ENCODE measurements at places on chromosomes 12 and 14.

DNA sequence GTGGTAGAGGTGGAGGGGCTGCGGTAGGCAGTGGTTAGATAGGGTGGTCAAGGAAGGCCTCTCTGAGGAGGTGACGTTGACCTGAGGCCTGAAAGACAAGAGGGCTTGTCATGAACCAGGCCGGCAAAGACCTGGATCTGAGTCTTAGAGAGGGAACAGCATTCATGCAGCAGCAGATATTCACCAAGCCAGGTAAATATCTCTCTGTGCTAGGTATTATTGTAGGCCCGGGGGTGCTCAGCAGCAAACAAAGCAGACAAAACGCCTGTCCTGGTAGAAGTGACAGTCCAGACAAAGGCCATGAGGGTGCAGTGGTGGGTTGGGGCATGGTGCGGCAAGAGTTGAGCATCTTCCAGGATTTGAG, 117.6 kb downstream of the PTPN11 start:
- DNase-seq = no peak

- DNase-seq = peak; percentile 42
Observed at GRCh38 chr14:61188978-61189808, 91.9 kb downstream of the TMEM30B start.

GRCh38 chr12:1581973-1582708, 12.2 kb downstream of the FBXL14 start:
- DNase-seq = no peak

- DNase-seq = no peak
Observed at GRCh38 chr12:9615420-9616136, 7.9 kb upstream of the KLRB1 start.

DNA sequence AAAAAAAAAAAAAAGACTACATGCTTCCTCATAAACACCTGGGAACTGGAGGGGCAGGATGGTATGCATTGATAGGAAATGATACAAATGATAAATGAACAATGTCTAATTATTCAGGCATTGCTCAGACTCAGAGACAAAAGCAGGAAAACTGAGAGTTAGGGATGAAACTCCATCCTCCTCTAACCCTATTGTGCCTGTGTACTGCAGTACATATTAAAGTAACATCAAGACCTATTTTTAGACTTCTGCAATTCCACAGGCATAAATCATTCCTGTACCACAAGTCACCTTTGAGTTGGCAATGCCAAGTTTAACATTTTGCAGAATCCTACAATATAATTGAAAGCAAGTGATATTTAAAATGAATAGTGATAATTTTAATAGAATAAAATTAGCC, 156.5 kb upstream of the USP15 start:
- no peak for DNase-seq

DNA sequence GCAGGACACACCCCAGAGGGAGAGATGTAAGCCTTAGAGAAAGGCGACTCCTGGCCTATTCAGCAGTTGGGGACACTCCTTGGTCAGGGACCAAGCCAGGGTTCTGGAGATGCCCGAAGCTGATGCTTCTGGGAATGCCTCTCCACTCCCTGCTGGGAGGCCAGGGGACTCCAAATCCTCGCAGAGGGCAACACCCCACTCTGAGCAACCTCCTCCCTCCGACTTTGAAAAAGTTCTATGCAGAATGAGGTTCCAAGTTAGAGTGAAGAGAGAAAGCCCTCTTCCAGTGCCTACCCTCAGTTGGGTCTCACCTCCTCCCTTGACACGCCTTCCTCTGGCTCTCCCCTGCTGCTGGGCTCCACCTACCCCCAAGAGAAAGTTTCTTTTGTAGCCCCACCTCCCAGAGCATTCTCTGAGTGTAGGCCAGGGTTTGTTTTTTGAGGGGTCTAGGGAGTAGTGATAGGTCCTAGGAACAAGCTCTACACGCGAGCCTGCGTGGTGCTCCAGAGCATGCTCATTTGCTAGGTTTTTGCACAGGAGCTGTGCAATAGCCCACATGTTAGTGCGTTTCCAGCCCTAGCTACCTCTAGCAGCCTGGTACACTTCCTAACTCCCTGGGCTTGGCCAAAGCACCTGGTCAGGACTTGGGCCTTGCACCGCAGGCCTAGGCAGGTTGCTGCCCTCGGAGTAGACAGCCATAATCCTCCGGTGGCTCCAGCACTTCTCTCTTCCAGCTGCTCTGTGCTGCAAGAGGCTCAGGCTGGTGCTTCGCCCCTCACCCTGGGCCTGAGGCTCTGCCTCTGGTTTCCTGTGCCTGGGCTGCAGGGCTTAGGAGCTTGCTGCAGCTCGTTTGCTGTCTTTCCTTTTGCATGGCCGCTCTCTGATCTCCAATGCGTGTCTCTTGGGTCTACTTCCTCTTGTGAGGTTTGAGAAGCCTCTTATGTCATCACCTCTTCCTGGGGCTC, 590 bp upstream of the CEBPE start:
- DNase-seq = no peak

GRCh38 chr12:45729233-45730083, at the start of gene ARID2:
Gene ARID2 (plus strand): TSS chr12:45729706. CDS start chr12:45729837, 131 bp downstream.
- no peak for DNase-seq

GRCh38 chr12:115223322-115223721, 539.3 kb upstream of the TBX3 start:
- peak; percentile 61 for DNase-seq

DNA sequence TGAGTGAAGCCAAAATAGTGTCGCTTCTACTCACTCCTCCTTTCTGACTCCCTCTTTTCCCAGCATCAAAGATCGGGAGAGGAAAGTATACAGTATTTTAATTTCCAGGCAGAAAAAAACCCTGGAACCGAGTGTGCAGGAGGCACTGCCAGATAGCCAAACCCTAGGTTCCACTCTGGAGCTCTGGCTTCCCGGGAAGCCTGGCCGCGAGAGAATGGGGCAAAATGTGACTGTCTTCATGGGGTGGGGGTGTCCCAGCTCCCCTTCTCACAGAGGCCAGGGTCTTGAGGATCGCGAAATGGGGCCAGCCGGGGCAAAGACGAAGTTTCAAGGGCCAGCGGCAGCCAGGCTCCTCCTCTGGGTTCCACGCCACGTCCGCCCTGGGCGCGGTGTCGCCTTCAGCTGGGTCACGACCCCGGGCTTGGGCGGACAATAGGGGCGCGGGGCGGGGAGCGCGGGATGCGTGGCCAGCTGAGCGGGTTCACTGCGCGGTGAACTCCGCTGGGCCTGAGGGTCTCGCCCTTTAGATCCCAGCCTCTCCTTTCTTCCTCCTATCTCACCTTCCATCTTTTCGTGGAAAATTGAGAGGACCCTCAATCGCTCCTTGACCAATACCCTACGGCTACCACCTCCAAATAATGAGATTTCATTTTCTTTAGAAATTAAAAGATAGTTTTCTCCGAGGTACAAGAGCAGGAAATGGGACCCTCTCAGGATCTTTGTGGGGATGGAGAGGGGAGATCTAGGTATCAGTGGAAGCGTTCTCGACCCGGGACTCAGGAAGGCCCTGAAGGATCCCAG, 6.7 kb downstream of the HOXC4 start:
- DNase-seq = no peak

DNA sequence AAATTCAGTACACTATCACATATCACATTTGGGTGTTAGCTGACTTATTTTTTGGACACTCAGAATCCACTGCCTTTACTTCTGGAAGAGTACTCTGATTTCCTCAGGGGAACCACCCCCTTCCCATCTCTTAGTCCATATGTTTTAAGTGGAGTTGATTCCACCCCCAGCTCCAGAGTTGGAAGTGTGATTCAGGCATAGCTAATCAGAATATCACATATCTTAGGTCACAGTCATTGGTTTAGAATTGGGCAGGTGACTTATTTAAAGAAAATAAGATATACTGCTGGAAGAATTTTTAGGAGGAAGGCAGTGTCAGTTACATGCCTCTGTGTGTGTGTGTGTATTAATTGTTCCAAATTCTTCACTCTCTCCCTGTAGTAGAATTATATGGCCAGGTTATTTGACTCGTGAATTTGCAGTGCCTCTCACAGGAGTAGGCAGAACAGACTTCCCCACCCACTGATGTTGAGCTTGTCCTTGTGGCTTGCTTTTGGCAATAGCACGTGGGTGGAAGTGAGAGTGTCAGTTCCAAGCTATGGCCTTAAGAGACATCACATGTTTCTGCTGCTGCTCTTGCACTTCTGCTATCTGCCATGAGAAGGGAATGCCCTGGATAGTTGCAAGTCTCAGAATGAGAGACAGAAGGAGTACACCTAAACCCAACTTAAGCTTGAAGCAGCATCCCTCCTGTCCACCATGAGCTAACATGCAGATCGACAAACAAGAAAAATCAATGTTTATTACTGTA, 6.4 kb upstream of the GAS2L3 start:
- no peak for DNase-seq

GRCh38 chr12:8065991-8066594, at the start of gene C3AR1:
Gene C3AR1 (minus strand): TSS chr12:8066359. CDS start chr12:8060185, 6,174 bp downstream.
- DNase-seq = peak; percentile 26

DNA sequence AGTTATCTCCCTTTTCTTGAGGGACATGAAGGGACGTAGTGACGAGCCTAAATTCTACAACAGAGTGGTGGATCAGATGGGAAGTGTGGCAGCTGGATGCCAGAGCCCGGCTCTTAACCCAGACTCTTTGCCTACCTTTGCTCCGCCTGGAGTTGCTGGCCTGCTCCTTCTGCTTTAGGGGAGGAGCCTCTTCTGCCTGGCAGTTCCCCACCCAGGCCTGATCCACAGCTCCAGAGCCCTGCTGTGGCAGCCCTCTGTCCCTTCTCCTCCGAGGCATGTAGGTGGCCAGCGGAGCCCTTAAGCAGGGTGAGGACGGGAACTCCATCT, 2.3 kb upstream of the PRPH start:
- no peak for DNase-seq

DNA sequence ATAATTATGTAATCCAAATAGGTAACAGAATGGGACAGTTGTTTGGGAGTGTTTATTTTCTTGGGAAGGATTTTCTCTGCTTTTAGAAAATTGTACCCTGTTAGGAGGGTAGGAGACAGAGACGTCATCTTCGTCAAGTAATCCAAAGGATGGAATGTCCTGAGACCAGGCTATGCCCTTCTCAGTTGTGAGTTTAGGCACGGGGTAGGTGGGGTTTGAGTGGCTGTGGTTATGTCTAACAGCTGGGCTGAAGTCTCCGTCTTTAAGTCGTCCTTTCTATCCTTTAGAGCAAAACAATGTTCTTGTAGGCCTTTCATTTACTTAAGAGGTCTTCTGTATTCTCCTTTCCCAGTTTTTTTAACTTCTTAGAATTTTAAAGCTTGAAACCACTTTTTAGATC, 5.7 kb downstream of the SOCS2 start:
- DNase-seq = no peak

GRCh38 chr14:72513965-72514659, 379.8 kb downstream of the DPF3 start:
- DNase-seq = no peak

DNA sequence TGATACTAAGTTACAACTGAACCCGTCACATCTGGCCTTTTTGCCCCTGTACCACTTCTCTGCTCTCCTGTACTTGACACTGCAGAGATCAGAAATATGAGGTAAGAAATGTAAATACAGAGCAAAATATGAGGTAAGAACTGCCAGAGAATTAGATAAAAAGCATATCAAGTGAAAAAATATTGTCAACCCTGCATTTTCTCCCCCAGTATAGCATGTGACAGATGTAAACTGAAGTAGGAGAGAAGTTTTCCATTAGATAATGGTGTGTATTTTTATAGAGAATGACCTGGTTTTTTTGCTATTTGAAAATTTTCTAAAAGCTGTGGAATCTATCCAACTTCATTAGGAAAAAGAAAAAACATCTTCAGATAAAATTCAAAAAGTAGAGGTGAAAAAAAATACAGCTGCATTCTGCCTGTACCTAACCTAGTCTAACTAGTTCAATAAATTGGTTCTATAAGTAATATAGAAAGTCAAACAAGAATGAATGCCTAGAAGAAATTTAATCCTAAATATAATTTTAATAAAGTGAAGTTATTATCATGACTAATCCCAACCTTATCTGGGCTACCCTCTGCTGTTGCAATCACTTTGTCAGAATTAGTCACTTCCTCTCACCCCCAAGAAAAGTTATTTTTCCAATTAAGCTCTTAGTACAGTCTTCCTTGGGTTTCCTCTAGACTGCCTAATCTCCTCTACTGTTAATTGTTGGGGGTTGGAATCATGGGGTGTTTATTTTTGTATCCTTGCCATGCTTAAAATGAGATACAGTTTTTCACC, 210.0 kb downstream of the RASSF9 start:
- DNase-seq = peak; percentile 63

- no peak for DNase-seq
Observed at GRCh38 chr12:97167598-97167997, 260.5 kb downstream of the NEDD1 start.

DNA sequence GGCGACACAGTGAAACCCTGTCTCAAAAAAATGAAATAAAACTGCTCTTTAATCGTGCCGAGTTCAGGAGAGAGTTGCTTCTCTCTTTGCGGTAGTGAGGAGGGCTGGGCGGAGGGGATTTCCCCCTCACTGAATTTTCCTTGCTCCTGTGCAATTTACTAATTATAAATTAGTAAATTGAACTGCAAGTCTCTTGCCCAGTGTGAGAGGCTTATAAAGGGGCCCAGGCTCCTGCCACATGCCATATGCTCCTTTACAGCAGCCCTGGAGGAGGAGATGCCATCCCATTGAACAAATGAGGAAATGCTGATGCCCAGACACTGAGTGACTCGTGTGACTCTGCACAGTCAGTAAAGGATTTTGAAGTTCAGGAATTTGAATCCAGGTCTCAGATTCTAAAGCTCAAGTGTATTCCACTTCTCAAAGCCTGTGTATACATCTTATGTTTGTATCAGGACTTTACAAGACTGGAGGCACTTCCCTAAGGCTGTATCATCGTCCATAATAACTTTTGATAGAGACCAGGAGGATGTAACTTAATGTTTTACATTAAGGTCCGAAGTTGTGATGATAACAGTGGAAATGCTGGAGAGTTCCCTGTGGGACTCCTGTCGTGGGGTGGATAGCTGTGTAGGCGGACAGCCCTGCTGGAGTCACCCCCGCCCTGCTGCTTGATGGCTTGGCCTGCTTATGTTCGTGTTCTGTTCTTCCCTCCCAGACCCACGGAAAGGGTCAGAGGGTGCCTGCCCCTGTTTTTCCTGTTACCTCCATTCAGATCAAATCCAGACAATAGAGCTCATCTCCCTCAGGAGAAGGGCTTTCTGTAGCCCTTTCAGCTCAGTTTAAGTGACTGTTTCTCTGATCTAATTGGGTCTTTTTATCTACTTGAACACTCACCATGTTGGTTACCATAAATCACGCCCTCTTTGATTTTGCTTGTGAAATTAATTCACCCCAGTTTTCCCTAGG, 13.9 kb downstream of the PELI2 start:
- DNase-seq = no peak

- DNase-seq = no peak
Observed at GRCh38 chr12:6438345-6438744, 6.4 kb upstream of the CD27 start.

DNA sequence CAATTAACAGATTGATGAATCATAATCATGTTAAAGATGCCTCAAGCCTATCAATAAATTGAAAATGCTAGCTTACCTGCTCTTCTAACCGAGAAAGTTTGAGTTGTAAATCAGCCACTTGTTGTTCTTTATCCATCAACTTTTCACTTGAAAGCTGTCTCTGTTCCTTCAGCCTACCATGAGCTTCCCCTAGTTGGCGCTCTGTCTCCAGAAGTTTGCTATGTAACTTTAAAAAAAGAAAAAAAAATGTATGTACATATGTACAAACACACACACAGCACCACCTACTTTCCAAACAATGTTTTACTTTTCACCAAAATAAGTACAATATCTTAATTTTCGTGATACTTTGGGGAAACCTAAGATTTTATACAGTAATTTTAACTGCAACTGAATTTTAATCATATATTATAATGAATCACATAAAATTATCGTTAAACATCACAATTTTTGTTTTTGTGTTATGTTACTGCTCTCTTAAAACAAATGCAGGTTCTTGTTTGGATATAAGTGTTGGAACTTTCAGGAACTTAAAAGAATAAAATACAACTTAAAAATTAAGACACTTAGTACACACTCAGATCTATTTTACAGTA, 101.2 kb downstream of the EEA1 start:
- DNase-seq = peak; percentile 27

Data from fibroblast of skin of left quadriceps (primary cell).